CD8-positive, alpha-beta memory T cell (primary cell): ENCODE measurements at places on chromosomes 4 and X. TPM values are rescaled to one million over a fixed set of nuclear protein-coding genes. Genes with fewer than 3 reads are reported as not detected.

- H3K27ac ChIP-seq: no peak overlapping the region
- H3K4me1 ChIP-seq: no peaks in the 10 kb centered on the region
- no peak overlapping the region for H3K4me3 ChIP-seq
- no peaks in the 10 kb centered on the region for H3K36me3 ChIP-seq
- DNase-seq: no peak
Measured at GRCh38 chr4:174099712-174100111, 183.8 kb downstream of the FBXO8 start.

- no peaks in the 10 kb centered on the region for H3K36me3 ChIP-seq
- no peaks in the 10 kb centered on the region for H3K27me3 ChIP-seq
- no peak overlapping the region for H3K27ac ChIP-seq
- no peaks in the 10 kb centered on the region for H3K4me1 ChIP-seq
- no peak for DNase-seq
Measured at GRCh38 chr4:154475820-154476219, 15.8 kb downstream of the DCHS2 start.

OTC gene
- total RNA-seq: not detected

DNA sequence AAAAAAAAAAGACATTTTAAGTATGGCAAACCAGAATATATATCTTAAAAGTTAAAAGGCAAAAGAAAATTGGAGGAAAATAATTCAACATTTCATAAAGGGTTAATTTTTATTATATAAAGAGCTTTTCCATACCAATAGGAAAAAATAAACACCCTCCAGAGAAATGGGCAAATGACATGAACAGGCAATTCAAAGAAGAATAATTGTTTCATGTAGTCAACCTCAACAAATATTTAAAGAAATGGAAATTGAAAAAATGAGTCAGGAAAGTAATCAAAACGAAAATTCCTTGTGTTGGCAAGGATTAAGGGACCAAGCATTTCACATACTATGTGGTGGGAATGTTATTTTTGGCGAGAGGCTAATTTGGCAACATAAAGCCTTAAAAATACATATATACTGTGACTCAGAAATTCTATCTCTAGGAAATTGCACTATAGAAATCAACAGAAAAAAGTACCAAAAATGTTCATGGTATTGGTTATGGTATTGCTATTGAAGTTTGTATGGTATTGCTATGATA is 87.6 kb downstream of the HAUS3 start:
- no peaks in the 10 kb centered on the region for H3K36me3 ChIP-seq
- no peak overlapping the region for H3K4me3 ChIP-seq
- no peaks in the 10 kb centered on the region for H3K4me1 ChIP-seq

- no peak for DNase-seq
- H3K4me1 ChIP-seq: no peaks in the 10 kb centered on the region
- no peaks in the 10 kb centered on the region for H3K36me3 ChIP-seq
- no peak overlapping the region for H3K27ac ChIP-seq
- no peak overlapping the region for H3K4me3 ChIP-seq
Measured at GRCh38 chr4:83348074-83348473, 13.4 kb upstream of the HPSE start.

TCEAL7 gene
- not detected for total RNA-seq

GRCh38 chr4:92447255-92447905 is 143.6 kb downstream of the GRID2 start:
- H3K4me1 ChIP-seq: no peaks in the 10 kb centered on the region
- no peak overlapping the region for H3K4me3 ChIP-seq
- H3K36me3 ChIP-seq: no peaks in the 10 kb centered on the region
- DNase-seq: no peak

CCDC120 gene
- 5.4 TPM for total RNA-seq

- no peak overlapping the region for H3K4me3 ChIP-seq
- DNase-seq: peak; percentile 16
- no peaks in the 10 kb centered on the region for H3K27me3 ChIP-seq
- peaks cover 34% of the 10 kb centered on the region for H3K4me1 ChIP-seq
- H3K27ac ChIP-seq: no peak overlapping the region
Measured at GRCh38 chr4:73066928-73067327, 2.6 kb downstream of the COX18 start.

RBMX gene
- 331 TPM for total RNA-seq

PPP4R3C gene
- total RNA-seq: not detected

ANOS1 gene
- not detected for total RNA-seq

GRCh38 chrX:150506486-150506885 is 61.9 kb upstream of the MTM1 start:
- H3K4me3 ChIP-seq: no peak overlapping the region
- no peaks in the 10 kb centered on the region for H3K36me3 ChIP-seq
- H3K27ac ChIP-seq: no peak overlapping the region
- H3K27me3 ChIP-seq: no peaks in the 10 kb centered on the region

DNA sequence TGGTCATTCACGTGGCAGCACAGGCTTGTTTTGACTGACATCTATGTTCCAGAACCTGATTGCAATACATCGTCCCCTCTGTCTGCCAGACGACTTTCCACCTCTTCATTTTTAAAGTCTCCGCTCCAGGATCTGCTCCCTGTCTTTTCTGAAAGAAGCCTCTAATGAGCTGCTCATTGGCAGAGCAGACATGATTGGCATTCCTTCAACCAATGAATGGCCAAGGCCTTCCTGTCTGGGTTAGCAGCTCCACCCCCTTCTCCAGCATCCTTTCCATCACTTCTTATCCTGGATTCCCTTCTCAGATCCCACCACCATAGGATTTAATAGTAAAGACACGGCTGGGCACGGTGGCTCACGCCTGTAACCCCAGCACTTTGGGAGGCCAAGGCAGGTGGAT is 202.7 kb upstream of the KLF3 start:
- no peaks in the 10 kb centered on the region for H3K36me3 ChIP-seq
- no peaks in the 10 kb centered on the region for H3K27me3 ChIP-seq
- no peak overlapping the region for H3K4me3 ChIP-seq
- peaks cover 11% of the 10 kb centered on the region for H3K4me1 ChIP-seq

SORBS2 gene
- total RNA-seq: not detected

DNA sequence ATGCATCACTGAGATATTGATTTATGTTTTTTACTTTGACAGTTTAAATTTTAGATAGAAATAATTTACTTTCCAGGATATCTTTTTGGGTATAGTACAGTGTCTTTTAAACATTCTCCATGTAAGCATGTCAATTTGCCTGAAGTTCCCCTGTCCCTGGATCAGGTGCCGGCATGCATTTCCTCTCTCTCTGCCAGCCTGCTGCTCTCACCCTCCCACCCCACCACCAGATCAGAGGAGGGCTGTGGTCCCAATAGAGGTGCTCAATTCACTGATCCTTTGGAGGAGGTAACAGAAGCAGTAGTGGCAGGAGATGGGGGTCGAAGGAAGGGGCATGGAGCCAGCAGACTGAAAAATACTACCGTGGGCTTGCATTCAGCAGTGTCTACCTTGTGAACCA is 28.3 kb upstream of the DSPP start:
- H3K27me3 ChIP-seq: no peaks in the 10 kb centered on the region
- no peaks in the 10 kb centered on the region for H3K4me1 ChIP-seq
- no peak overlapping the region for H3K4me3 ChIP-seq
- no peak for DNase-seq
- no peaks in the 10 kb centered on the region for H3K36me3 ChIP-seq
- H3K27ac ChIP-seq: no peak overlapping the region

DNA sequence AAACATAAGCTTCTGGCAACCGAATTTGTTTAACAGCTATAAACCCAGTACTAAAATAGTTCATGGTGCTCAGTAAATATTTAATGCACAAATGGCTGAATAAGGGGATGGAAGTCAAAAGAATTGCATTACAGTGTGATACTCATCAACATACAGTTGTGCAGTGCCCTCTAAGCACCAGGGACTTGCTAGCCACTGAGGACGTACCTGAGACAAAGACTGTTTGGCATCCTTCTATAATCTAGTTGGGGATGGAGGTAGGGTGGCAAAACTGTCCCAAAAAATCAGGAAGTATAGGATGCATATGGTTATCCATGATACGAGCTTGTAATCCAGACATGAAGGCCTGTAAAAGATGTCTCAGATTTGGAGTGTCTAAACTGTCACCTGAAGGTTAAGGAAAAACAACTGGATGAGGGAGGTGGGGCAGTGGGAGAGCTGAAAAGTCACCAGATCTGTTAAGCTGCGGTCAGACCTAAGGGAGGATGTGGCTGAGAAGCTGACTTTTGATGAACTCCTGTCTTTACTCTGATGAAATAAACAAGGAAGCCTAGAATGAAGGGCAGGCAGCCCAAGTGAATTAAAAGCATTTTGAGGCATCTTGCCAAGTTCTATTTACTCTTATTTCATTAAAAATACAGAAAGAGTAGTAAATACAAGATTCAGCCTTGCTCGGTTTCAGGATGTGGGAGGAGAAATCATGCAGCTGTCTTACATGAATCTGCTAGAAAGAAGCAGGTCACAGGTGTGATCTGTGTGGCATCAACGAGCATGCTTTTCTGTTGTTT is 12.0 kb upstream of the CD38 start:
- H3K27ac ChIP-seq: no peak overlapping the region
- H3K4me1 ChIP-seq: peaks cover 42% of the 10 kb centered on the region

DNA sequence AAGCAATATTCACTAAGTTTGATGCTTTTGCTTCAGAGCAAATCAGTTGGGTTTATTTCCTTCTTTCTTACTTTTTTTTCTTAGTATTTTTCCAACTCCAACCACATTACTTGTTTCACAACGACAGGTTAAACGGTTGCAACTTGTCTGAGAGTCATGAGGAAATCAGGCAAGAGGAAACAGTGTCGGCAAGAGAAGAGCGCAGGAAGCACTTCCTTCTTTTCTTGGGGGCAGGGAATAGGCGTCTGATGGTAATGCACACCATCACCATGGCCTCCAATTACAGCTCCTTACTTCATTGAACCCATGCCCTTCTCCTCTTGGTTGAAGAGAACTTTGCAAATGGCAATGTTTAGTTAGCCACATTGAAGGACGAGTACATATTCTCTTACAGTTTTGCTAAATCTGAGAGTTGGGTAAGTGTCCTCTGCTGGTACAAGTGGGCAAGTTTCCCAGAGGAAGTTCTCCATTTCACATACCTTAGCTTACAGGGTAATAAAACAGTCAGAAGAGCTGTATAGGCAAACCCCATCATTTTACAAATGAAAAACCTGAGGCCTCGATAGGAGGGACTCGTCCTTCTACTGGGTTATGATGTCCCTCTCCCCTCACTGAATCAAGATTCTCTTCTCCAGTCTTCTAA is 8.3 kb upstream of the CXCL8 start:
- no peaks in the 10 kb centered on the region for H3K36me3 ChIP-seq
- H3K27me3 ChIP-seq: no peaks in the 10 kb centered on the region
- no peak overlapping the region for H3K27ac ChIP-seq
- H3K4me1 ChIP-seq: no peaks in the 10 kb centered on the region
- H3K4me3 ChIP-seq: no peak overlapping the region
- no peak for DNase-seq

DNA sequence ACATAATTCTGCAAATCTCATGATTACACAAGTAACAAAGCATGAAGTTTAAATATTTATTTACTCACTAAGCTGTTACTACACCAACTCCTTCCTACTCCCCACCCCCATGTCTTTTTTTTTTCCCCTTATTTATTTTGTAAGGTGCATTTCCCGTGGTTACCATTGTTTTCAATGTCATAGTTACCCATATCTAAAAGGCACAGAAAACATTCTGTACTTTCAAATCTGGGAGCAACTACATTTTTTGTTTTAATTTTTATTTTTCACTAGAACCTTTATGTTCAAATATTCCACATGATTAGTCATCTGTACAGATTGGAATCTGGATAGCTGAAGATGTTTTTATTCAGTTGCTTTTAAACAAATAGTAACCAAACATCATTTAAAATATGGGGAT is 62.8 kb downstream of the PPP3CA start:
- no peak overlapping the region for H3K4me3 ChIP-seq
- peaks cover 10% of the 10 kb centered on the region for H3K4me1 ChIP-seq
- no peaks in the 10 kb centered on the region for H3K27me3 ChIP-seq
- no peaks in the 10 kb centered on the region for H3K36me3 ChIP-seq

UGT2B15 gene
- total RNA-seq: not detected

DNA sequence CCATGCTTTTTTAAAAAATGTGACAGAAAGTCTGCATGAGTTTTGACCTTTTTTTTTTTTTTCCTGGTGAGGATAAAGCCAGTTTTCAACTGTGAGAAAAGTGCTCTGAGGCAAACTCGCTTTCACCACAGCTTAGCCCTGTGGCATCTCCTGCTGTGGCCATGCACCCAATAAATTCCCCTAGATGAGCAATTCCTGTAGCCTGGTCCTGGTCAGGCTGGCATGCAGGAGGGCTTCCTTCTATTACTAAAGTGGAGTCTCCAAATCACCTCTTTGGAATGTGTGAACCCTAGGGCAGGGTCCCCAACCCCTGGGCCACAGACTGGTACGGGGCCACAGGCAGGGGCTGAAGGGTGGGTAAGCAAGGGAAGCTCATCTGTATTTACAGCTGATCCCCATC is 265.4 kb downstream of the RAPGEF2 start:
- no peaks in the 10 kb centered on the region for H3K36me3 ChIP-seq
- DNase-seq: no peak
- H3K27me3 ChIP-seq: no peaks in the 10 kb centered on the region
- no peak overlapping the region for H3K27ac ChIP-seq
- no peaks in the 10 kb centered on the region for H3K4me1 ChIP-seq
- H3K4me3 ChIP-seq: no peak overlapping the region

NPY1R gene
- total RNA-seq: not detected

- no peaks in the 10 kb centered on the region for H3K36me3 ChIP-seq
- no peak overlapping the region for H3K4me3 ChIP-seq
- H3K4me1 ChIP-seq: no peaks in the 10 kb centered on the region
- H3K27ac ChIP-seq: no peak overlapping the region
- no peaks in the 10 kb centered on the region for H3K27me3 ChIP-seq
- no peak for DNase-seq
Measured at GRCh38 chr4:24657768-24658617, 73.6 kb upstream of the DHX15 start.

GSX2 gene
- not detected for total RNA-seq

- no peaks in the 10 kb centered on the region for H3K27me3 ChIP-seq
- H3K4me1 ChIP-seq: no peaks in the 10 kb centered on the region
- DNase-seq: no peak
- H3K36me3 ChIP-seq: no peaks in the 10 kb centered on the region
- H3K4me3 ChIP-seq: no peak overlapping the region
- no peak overlapping the region for H3K27ac ChIP-seq
Measured at GRCh38 chr4:123651066-123651465, 254.5 kb downstream of the SPRY1 start.

PSMD10 gene
- total RNA-seq: 43.0 TPM

GRCh38 chrX:4964112-4964511 is 1250.7 kb upstream of the PRKX start:
- no peak overlapping the region for H3K4me3 ChIP-seq
- no peaks in the 10 kb centered on the region for H3K4me1 ChIP-seq
- H3K27me3 ChIP-seq: no peaks in the 10 kb centered on the region
- no peak overlapping the region for H3K27ac ChIP-seq
- DNase-seq: no peak

DNA sequence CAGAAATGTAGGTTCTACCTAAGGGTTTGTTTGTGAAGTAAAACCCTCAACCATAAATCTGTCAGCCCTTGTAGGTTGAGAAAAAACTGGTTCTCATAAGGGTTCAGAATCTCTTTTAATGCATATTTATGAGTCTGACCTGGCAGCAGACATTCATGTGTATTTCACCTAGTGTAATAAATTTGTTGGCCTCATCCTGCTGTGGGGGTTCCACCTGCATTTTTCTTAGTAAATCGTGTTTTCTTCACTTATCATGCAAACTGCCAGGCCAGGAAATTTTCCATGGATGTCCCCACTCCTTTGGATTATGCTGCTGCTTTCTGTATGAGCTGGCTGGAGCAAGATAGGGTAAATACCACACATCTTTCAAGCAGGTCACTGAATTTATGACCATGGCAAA is 42.4 kb downstream of the KLHL13 start:
- no peak overlapping the region for H3K27ac ChIP-seq
- H3K4me3 ChIP-seq: no peak overlapping the region

ART3 gene
- total RNA-seq: not detected
